ENCODE measurements at places on chromosomes 1 and 21.

DNA sequence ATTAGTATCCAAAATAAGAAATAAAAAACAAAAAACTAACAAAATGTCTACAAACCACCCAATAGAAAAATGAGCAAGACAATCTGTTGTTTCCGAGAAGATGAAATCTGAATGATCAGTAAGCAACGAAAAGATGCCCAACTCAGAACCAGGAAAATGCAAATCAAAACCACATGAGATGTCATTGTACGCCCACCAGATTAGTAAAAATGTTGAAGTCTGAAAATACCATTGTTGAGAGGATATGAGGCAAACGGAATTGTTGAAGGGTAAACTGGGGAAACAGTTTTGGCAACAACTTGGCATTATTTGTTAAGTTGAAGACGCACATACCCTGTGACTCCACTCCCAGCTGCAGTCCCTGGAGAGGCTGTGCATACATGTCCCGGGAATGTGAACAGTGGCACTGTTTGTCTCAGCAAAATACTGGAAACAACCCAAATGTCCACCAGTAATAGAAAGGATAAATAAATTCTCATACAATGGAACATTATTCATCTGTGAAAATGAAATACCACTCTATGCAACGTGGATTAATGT lies 10.6 kb downstream of the ZBTB17 start:
- no peak for DNase-seq

GRCh38 chr1:112549590-112549989 lies 40.8 kb downstream of the WNT2B start:
- DNase-seq = no peak

DNA sequence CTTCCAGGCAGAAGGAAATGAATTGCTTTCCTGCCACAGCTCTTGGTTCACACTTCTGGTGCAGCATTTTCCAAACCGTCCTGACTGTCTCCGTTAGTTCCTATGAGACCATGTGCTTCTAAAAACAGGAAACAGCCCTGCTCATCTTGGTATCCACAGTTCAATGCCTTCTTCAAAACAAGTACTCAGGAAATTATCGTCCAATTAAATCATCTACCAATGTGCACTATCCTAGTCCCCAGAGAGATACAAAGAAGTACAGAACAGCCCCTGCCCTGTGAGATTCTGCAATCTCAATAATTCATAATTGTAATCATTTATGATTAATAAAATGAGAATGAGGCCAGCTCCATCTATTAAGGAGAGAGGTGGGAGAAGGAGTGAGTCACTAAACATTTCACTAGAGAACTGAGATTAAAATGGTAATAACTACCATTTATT lies 11.2 kb downstream of the CLEC20A start:
- no peak for DNase-seq

DNA sequence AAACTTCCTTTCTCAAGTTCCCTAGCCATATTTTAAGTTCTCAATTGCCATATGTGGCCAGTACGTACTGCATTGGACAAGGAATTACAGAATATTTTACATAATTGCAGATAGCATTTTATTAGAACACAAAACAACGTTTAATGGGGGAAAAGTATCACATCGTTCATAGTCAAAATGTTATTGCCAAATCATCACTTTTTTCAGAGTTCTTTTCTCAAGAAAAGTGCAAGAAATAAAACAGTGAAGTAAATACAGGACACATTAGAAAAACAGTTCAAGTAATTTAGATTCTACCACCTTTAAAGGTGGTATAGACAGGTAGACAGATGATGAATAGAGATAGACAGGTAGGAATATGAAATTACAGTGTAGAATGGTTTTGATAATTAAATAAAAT lies 479.1 kb upstream of the NCAM2 start:
- DNase-seq = no peak

GRCh38 chr1:84525779-84526178 lies 19.4 kb upstream of the GNG5 start:
- no peak for DNase-seq

- no peak for DNase-seq
These were observed 17.1 kb downstream of the KIF21B start for GRCh38 chr1:201006450-201006849.

GRCh38 chr1:55211863-55212262 lies 3.3 kb downstream of the USP24 start:
- no peak for DNase-seq

DNA sequence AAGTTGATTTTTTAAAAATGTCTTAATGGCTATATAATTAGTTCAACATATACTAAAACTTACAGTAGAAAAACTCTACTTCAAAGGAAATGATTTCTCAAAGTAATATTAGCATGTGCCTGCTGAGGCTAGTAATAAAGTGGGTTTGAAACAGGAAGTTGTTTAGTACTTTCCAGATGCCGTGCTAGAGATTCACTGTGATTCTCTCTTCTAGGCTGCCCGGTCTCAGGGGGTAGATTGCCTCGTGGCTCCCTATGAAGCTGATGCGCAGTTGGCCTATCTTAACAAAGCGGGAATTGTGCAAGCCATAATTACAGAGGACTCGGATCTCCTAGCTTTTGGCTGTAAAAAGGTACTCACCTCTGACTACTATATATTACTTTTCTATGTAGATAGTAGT lies 9.1 kb downstream of the EXO1 start:
- no peak for DNase-seq

- DNase-seq = no peak
These were observed 30.3 kb upstream of the ABCG1 start for GRCh38 chr21:42188663-42189062.

- DNase-seq = no peak
These were observed 19.4 kb downstream of the PLEKHO1 start for GRCh38 chr1:150168960-150169601.

GRCh38 chr1:2091611-2092604 lies 41.7 kb downstream of the PRKCZ start:
- DNase-seq = no peak

DNA sequence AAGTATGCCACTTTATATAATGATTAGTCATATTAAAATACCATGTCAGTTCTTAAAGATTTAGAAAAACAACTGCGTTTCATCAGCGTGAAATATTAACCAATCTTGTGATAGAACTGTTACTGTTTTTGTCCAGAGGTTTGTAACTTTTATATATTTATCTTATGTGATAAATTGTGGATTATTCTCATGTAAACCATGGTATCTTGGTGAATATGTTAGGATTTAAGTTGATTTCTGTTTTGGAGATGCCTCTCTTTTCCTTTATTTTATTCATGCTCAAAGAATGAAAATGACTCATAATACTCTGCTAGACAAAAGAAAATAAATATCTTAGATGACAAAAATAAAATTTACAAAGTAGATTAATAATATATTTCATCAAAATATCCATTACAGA lies 88.4 kb downstream of the ADGRL4 start:
- DNase-seq = no peak

Data from NCI-H446 treated with DMSO at 0.1 percent for 48 hours (cell line).